ENCODE measurements at places on chromosomes 16 and 17.

- DNase-seq: no peak
Observed at GRCh38 chr16:50946098-50946497, 204.2 kb downstream of the CYLD start.

DNA sequence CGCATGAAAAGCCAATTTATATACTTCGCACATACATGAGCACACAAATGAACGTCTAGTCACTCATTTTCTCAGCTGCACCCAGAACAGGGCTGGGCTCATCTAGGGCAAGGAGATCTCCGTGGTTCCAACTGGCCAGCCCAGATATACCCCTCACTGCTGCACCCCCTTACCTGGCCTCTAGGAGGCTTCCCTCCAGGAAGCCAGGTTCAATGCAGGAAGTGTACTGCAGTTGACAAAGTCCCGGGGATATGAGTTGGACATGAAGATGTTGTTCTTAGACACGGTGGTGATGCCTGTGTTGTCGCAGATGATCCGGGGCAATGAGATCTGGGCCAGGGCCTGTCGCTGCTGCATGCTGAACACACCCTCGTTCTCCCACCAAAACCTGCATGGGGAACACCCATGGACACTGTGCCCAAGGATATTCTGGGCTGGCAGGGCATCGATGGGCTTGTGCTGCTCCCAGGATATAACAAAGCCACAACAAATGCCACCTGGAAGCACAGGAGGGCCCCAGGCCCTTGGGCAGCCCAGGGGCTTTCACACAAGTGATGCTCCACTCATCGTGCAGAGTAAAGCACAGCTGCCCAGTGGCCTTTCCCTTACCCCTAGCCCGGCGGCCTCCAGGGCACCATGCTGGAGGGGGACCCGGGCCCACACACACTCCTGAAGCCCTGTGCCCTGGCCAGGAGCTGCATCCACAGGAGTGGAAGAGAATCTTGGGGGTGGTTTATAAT, 10.1 kb downstream of the MPO start:
- DNase-seq: no peak

DNA sequence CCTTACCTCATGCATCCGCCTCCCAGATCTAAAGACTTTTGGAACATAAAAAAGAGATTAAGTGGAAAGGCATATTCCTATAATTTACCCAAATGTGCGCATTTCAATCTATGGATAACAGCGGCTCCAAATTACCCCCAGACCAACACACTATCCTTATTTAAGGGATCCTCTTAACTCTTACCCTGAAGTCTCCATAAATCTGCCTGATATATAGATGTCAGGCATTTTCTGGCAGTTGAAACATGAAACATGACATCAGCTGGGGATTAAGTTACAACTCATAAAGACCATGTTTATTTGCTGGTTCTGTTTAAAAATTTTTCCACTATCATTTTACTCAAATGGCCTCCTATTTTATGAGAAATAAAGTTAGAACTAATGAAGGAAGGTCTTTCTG, 478.5 kb upstream of the SALL1 start:
- DNase-seq: no peak

GRCh38 chr16:29204806-29205135, 201.7 kb downstream of the NPIPB11 start:
- no peak for DNase-seq

DNA sequence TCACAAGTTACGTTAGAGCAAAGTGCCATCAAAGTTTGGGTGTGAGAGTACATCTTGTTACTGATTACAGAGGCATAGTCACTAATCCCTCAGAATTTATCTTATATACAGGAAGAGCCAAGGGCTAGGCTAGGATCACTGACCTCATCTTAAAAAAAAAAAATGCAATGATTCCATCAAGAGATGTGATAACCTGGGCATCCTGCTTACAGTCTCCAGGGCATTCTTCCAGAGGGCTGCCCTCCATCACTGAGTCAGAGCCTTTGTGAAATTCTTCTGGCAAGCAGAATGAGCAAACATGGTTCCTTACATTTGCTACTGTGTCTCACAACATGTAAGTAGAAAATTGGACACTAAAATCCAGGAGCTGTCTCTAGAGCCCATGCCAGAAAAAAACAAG, 410.6 kb downstream of the ZFHX3 start:
- DNase-seq: no peak

DNA sequence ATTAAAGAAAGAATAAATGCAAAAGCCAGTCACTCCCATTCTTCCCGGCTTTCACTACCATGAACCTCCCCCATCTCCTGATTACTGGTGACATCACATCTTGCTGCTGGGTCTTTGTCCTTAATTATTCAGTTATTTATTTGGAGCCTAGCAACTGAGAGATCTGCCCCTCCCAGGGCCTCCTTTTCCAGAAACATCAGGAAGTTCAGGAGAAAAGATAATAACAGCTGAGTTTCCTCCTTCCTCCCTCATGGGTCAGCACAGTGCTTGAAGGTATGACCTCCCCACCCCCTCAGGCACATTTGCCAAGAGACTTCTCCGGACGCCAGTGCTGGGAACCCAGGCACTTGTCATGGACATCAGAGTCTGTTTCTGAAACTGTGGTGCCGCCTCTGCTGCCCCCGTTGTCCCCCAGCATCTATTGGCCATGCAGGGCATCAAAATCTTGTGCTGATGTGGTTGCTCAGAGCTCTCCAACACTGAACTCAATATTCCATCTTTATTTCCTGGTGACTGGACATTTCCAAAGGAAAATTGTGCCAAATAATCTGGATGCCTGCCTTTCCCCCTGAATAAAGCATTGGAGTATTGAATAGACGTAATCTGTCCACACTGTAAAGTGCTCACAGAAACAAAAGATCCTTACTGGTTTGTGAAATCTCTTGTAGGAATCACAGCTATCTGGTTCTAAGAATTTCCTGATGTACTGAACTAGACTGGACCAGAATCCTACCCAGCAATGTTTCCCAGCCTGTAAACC, 71.8 kb downstream of the ZNF18 start:
- DNase-seq: no peak

DNA sequence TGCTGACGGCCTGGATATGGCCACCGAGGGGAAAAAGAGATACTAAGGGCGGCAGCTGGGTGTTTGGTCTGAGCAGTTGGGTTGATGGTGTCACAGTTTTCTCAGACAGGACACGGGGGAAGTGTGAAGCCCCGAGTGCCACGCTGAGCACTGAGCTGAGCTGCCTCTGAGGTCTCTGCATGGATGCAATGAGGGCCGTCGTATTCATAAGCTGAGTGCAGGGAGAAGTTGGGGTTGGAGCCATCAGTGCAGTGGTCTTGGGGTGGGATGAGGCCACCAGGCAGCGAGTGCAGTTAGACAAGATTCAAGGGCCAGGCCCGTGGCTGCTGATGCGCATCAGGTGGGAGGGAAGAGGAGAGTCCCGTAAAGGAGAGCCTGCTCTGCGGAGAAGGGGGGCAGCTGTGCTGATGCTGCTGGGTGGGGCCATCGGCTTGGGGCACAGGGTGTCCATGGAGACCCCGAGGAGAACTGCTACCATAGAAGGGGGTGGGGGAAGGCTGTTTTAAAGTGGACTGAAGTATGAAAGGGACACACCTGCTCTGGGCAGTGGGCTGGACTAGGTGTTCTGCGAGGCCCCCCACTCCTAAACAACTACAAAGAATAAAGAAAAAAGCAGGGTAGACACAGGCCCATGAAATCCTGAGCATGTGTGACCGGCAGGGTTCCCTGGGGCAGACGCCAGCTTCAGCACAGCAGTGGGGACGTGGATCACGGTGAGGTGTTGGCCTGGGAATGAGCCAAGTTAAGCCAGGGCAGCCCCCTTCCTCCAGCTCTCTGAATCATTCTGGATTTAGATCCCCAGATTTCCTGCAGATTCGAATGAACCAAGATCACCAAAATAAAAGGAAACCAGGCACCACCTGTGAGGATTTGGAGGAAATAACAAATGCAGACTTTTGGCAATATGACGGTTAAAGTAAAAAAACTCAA, 19.7 kb downstream of the IL34 start:
- no peak for DNase-seq

DNA sequence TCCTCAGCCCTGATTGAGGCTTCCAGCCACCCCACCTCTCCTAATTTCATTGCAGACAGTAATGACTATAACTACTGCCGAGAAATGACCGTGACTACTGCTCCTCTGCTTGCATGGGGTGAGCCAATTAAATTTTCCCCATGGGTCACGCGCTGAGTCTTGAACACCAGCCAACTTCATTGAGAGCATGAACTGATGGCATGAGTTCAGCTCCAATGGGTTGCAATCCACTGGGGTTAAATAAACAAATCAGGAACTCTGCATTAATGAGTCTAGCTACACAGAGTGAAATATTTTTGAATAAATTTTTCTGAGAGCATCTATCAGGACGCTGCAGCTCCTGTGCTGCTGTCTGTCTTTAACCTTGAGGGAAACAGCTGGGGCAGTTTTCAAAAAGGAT, 61.6 kb upstream of the CLEC3A start:
- no peak for DNase-seq

GRCh38 chr16:31489298-31489564, 6.3 kb downstream of the SLC5A2 start:
- no peak for DNase-seq

DNA sequence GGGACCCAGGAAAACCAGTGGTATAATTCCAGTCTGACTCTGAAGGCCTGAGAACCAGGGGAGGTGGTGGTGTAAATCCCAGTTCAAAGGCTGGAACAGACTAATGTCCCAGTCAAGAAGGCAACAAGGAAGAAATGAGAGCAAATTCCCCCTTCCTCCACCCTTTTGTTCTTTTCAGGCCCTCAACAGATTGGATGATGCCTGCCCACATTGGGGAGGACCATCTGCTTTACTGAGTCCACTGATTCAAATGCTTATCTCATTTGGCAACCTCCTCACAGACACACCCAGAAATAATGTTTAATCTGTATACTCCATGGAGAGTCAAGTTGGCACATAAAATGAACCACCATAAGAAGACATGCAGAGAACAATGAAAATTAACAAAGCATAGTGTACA, 61.9 kb upstream of the CRYM start:
- no peak for DNase-seq

GRCh38 chr16:31277659-31278260, 18.0 kb downstream of the ITGAM start:
- no peak for DNase-seq

GRCh38 chr16:85132456-85133289, 20.4 kb upstream of the CIBAR2 start:
- DNase-seq: no peak

DNA sequence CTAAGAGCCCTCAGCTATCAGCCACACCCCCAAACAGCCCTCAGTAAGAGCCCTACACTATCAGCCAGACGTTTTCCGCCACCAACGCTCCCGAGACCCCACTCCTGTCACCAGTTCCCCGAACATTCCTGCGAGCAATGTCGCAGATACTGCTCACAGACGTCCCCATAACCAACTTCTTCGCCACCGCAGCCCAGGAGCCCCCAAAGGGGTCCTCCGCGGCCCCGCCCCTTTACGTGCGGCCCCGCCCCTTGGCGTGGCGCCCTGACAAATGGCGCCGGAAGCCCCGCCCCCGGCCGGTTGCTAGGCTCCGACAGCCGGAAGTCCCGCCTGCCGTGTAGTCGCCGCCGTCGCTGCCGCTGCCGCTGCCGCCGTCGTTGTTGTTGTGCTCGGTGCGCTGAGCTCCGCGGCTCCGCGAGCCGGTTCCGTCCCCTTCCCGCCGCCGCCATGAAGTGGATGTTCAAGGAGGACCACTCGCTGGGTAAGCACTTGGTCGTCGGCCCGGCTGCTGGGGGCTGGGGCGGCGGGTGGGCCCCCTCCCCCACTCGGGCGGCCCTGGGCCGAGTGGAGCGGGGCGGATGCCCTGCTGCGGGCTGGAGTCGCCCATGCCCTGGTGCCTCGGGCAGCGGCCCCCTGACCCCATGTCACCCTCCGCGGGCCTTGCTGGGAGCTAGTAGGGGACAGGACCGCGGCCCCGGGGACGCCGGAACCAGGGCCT, at the start of gene GABARAPL2:
Gene GABARAPL2, plus strand, starts transcription at position 340 of the 718 bp plus-strand sequence. Its CDS starts 108 bp downstream, at position 448.
- no peak for DNase-seq

DNA sequence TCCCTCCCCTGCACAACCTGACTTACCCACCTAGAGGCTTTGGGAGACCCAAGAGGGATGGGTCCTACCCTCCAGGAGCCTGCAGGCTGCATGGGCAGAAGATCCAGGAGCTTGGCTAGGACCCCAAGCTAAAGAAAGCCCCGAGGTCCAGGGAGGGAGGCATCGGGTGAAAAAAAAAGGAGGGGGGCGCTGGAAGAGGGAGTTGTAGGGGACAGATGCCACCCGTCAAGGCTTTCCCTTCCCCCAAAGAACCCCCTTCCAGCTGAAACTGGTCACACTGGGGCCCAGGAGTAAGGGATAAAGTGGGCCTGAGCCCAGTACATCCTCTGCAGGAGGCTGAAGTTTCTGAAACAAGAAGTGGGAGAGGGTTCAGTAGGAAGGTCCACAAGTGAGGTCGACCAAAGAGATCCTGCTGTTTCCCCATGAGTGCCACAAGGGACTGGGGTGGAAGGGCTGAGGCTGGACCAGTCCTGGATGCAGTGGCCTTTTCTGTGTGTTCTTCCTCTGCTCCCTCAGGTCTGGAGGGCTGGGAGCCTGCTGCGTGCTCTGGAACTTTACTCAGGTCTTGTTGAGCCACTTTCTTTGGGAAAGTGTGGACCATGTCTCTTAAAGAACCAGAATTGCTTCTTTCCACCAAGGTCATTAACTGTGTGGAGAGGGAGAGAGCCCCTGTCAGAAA, 14.2 kb upstream of the CBFB start:
- DNase-seq: no peak
